ENCODE measurements at places on chromosomes 12 and 14.

- DNase-seq, result peak; percentile 81
Measured at GRCh38 chr14:32473464-32473855, 144.4 kb downstream of the AKAP6 start.

DNA sequence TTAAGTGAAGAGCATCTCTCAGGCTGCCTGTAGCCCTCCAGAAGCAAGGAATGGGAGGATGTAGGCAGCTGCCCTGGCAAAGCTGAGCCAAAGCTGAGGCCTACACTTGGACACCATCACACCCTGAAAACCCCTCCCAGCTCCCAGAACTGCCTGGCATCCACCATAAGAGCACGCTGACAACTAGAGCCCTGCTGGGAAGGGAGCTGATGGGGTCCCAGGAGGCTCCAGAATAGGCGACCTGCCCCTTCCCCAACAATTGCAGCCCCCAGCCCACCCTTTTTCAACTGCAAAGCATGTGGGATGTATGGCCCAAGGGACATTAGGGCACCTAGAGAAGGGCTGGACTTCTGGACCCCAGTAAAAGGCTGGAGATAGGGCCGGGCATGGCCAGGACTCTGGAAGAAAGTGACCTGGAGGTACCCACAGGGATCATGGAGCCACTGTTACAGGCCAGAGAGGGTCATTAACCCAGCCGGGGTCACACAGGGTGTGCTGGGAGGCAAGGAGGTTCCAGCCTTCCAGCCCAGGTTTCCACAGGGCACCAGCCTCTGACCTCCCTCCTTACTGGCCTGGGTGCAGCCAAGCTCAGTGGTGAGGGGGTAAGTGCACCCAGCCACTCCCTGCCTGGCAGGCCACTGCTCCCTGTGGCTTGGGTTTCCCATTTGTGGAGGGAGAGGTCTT is 27.8 kb downstream of the FAM222A start:
- no peak for DNase-seq

- no peak for DNase-seq
Measured at GRCh38 chr14:96683562-96684289, 113.5 kb upstream of the VRK1 start.

- DNase-seq, result peak; percentile 79
Measured at GRCh38 chr12:87127272-87127671, 871.1 kb upstream of the MGAT4C start.

- no peak for DNase-seq
Measured at GRCh38 chr14:65065719-65066118, 36.6 kb downstream of the MAX start.

DNA sequence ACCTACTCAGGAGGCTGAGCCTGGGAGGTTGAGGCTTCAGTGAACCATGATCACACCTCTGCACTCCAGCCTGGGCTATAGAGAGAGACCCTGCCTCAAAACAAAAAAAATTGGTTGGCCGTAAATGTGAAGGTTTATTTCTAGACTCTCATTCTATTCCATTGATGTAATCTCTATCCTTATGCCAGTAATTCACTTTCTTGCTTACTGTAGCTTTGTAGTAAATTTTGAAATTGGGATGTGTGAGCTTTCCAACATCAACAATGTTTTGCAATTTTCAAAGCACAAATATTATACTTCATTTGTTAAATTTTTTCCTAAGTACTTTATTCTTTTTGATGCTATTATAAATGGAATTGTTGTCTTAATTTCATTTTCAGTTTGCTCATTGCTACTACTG is 24.6 kb downstream of the LIN52 start:
- peak; percentile 1 for DNase-seq

DNA sequence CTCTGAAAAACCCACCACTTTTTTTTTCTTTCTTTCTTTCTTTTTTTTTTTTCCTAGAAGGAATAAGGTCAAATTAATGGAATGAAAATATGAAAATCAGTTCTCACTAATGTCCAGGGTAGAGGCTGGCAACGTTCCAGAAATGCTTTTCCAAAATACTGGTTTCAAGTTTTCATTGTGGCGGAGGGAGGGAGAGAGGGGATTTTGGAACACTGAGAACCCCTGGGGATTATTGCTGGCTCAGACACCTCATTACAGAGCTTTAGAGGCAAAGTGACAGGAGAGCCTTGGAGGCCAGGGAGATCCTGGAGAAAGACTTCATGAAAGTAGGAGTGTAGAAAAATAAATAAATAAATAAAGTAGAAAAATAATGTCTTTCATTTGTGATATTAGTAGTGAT is 45.4 kb downstream of the ALX1 start:
- no peak for DNase-seq

- no peak for DNase-seq
Measured at GRCh38 chr14:93033983-93034670, 81.6 kb downstream of the ITPK1 start.

GRCh38 chr14:102759456-102760187 is 17.6 kb upstream of the TRAF3 start:
- no peak for DNase-seq

GRCh38 chr12:126700096-126700495 is 1566.9 kb upstream of the TMEM132C start:
- DNase-seq, result no peak

DNA sequence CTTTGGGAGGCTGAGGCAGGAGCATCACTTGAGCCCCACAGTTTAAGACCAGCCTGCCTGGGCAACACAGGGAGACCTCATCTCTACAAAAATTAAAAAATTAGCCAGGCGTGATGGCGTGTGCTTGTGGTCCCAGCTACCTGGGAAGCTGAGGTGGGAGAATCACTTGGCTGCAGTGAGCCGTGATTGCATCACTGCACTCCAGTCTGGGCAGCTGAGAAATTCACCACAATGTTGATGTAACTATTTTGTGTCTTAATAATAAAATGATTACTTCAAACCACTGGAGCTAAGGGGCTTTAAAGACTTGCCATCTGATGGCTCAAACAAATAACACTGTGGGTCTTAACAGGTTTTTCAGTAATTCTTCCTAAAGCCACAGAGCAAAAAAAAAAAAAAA is 10.8 kb downstream of the ERH start:
- DNase-seq, result peak; percentile 45

DNA sequence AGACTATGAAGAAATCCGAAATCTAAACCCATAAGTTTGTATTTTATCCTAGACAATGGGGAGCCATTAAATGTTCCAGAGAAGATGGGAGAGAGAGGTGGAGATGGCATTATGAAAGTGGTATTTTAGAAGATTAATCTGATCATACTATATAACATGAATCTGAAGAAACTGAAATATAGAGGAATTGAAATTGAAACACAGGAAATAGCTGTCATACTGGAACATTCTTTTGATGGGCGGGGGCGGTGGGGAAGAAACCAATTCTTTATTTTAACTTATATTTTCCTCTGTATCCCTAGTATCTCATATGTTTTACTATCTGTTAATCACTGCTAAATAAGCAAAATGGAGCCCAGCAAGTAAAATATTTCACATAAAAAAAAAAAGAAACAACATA is 27.0 kb upstream of the FOXN3 start:
- DNase-seq, result peak; percentile 63

DNA sequence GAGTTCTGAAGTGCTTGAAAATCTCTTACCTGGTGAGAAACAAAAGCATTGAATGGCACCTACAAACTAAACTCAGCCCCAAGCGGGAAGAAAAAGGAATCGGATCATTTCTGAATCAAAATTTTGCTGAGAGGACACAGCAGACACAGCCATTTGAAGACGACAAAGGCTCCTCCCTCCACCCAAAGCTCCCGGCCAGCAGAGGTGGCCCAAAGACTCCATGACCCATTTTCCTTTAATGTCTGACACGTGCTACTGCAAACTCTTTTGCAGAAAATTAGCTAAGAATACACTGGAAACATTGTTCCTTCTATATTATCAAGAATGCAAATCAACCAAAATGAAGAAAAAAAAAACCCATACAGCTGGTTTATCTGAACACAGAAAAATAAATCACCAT is 85.9 kb upstream of the FOXN3 start:
- DNase-seq, result no peak

DNA sequence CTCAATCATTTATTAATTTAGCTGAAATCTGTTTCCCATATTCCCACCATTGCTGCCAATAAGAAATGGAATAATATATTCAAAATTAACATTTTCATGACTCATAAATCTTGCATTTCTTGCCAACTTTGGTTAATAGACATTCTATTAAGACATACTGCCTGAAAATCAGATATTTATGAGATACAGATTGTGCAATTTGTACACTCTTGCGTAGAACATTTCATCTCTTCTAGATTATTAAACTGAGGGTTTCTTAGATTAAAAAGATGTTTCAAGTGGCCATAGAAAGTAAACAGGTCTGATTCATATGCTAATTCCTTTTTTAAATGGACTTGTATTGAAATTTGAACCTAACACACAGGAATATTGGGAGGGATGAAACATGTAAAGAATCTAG is 9.1 kb downstream of the LTA4H start:
- DNase-seq, result peak; percentile 57

- peak; percentile 49 for DNase-seq
Measured at GRCh38 chr12:31922341-31923062, 36.7 kb upstream of the RESF1 start.

GRCh38 chr14:101525640-101526527 is 35.4 kb upstream of the DIO3 start:
- DNase-seq, result no peak

DNA sequence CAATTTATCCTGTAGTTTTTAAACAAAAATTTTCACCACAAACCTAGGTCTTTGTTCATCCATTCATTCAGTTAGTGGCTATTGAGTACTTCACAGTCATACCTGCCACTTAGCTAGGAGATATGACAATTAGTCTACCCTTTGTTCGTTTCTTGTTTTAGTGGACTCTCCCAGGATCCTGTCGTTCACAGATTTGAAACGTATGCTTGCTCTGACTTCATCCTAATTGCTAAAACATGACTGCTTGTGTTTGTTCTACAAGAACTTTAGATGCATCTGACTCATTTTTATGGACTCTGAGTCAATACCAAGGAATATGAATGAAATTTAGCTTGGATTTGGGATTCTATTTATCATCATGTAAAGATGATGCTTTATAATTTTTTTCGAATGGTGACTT is 69.5 kb downstream of the TBC1D30 start:
- DNase-seq, result peak; percentile 67

DNA sequence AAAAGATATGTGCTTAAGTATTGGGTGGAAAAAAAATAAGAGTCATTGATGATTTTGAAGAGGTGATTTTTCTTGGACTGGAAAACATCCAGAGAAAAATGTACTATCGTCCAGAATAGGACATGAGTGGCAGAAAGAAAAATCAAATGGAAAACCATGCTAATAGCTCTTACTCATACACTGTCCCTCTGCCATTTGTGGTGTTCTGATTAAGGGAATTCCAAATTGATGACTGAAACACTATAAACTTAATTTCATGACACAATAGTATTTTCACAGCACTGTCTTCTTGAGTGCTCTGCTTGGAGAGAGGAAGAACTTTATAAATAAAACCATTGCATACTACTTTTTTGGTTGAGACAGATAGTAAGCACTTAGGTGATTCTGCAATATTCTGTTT is 72.4 kb downstream of the USP15 start:
- peak; percentile 75 for DNase-seq

GRCh38 chr14:95713596-95714371 is at the start of gene TCL1A:
Gene TCL1A (minus strand): TSS chr14:95714125. CDS start chr14:95714066, 59 bp downstream.
- no peak for DNase-seq

DNA sequence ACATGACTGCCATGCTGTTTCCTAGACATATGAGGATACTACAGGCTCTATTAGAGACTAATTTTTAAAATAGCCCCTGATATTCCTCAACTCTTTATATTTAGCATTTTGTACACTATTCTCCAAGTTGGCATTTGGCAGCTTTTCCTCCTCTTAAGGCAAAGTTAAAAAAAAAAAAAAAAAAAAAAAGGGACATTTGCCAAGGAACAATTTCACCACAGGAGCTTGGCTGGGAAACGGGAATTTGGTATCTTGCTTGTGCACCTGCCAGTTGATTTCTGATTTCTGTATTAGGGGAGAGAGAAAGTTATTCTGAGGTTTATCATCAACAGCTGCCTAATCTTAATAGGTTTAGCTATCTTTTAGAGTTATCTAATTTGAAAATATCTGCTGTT is 87.2 kb downstream of the CAND1 start:
- DNase-seq, result no peak

DNA sequence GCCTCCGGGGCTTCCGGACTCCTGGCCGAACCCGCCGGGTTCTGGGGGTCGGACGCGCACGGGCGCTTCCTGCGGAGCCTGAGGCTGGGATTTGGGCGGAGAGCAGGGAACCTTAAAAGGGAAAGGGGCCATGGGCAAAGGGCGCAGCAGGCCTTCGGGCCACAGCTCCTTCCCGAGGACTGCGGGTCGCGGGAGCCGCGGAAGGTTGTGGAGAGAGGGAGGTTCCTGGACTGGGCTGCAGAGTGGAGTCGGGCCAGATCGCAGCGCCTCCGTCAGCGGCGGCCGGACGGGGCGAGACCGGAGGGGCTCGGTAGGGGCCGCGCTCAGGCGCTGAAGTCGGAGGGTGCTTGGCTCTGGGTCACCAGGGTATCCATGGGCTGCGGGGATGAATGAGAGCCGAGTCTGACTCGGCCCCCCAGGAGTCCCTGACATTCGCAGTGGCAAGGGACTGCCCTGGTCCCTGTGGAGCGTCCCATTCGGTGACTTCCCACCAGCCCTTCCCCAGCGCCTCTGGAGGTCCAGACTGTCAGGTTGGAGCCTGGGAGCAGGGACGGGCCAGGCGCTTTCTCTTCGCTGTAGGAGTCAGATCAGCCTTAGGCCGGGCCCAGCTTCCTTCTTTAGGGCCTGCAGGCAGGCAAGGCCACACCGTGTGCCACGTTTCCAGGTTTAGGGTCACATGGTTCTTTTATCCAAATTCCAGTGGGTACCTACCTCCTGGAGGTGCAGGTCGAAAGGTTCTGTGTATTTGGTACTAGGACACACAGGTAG is 938 bp upstream of the SLC25A29 start:
- peak; percentile 32 for DNase-seq

GRCh38 chr12:27711317-27711682 is 668 bp downstream of the MRPS35 start:
- DNase-seq, result peak; percentile 23

GRCh38 chr12:13980538-13981295 is 685 bp downstream of the GRIN2B start:
- no peak for DNase-seq

GRCh38 chr14:102037686-102038085 is 49.2 kb downstream of the HSP90AA1 start:
- no peak for DNase-seq

GRCh38 chr14:97975962-97976361 is 1178.8 kb downstream of the VRK1 start:
- no peak for DNase-seq

DNA sequence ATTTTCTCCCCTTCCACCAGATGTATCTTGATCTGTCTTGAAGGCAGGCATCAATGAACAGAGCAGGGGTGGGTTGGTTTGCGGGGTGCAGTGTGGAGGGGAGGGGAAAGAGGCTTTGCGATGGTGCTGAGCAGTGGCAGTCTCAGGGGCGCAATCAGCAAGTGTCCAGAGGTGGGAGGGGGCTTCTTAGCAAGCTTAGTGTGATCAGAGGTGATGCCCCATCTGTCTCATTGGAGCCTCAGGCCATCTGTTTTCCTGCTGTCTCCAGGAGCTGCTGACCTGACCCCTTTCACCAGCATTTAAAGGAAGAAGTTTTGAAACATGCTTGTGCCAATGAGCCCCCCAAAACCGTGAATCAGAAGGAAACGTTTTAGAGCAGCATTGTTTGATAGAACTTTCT is 187.7 kb upstream of the LHX5 start:
- no peak for DNase-seq

- DNase-seq, result peak; percentile 99
Measured at GRCh38 chr12:122517877-122518276, 8.9 kb downstream of the RSRC2 start.

Measured in iris pigment epithelial cell (primary cell).